ENCODE measurements at places on chromosomes 5 and 9. TPM values are rescaled to one million over a fixed set of nuclear protein-coding genes. Genes with fewer than 3 reads are reported as not detected.

The MARCOL gene
- total RNA-seq, result not detected

The SHOC1 gene
- 0.02 TPM for total RNA-seq

The MEIKIN gene
- not detected for total RNA-seq

The MOB3B gene
- 0.15 TPM for total RNA-seq

The STPG3 gene
- not detected for total RNA-seq
